Right cardiac atrium (tissue), 5 donors: ENCODE measurements at places on chromosomes 12 and 14. TPM values are rescaled to one million over a fixed set of nuclear protein-coding genes. Genes with fewer than 3 reads are reported as not detected.
A peak's percentile ranks its signal among the peaks of the same experiment; 100 is the strongest.

DNA sequence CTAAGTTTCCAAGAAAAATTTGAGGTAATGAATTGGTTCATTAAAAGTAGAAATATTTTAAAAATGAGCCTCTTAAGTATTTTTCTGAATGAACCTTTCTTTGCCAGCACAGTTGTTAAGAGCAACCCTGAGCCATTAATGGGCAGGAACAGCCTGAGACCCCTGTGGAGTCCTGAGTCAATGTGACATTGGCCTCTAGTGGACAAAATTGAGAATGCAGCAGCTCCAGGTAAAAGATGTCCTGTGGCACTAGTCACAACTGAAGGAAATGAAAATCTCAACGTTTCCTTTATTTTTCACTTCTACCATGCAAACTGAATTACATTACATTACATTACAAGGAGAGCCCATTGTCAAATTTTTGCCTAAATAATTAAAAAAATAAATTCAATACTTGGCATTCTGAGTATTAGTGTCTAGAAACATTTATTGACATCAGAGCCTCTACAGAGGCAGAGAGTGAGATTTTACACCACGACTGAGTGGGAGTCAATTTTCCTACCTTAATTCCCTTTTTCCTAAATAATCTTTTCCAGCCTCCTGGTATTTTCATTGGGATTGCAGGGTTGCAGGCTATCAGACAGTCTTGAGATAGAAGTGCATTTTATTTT, 135.7 kb downstream of the PPM1H start:
- no peak for DNase-seq

- DNase-seq: no peak
Observed at GRCh38 chr14:21543963-21544362, 17.8 kb upstream of the SALL2 start.

GRCh38 chr12:94277426-94278000, 129.1 kb downstream of the PLXNC1 start:
- DNase-seq: no peak

DNA sequence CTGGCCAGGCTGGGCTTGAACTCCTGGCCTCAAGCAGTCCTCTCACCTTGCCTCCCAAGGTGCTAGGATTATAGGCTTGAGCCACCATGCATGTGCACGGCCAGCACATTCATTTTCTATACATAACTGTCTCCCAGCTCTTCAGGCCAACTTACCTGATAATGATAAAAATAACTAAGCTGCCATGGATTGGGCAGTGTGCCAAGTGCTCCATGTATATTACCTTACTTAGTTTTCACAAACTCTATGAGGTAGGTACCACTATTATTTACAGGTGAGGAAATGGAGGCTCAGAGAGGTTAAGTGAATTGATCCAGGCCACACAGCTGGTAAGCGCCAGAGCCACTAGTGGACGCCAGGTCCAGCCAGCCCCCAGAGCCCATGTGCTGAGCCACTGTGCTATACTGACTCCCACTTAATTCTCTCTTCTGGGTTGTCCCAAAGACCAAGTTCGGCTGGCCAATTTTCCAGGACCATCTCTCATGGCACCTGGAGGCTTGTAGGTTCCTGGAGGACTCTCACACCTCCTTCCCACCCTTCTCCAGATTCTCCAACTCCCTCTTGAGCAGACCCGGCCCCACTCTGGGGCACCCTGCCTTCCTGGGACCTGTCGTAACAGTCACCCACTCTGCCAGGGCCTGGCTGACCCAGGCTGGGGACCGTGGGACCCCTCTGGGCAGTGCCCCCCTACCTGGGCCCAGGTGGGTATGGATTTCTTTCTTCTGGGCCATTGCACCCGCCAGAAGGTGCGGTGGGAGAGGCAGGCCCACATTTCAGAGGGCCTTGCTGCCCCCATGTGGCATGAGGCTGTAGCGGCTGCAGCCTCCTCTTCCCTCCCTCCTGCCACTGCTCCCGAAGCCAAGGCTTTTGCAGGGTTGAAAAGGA, 30.2 kb upstream of the CIPC start:
- DNase-seq: peak; percentile 87

TSPAN11 gene
- total RNA-seq: 4.1 TPM

GRCh38 chr12:5493018-5493417, 61.1 kb downstream of the NTF3 start:
- DNase-seq: no peak

DNA sequence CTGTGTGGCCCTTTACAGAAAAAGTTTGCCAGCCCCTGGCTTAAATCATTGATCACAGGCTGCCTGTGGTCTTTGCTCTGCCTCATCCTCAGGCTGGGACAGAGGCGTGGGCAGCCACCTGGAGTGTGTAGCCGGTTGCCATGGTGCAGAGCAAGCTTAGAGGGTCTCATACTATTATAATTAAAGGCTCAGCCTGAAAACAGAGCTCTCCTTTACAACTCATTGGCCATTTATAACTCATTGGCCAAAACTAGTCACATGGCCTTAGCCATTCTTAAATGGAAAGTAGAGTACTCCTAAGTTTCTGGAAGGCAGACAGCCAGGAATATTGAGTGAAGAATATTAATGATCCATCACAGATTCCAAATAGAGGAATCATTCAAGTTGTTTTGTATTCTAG, 3.0 kb downstream of the HSP90B1 start:
- DNase-seq: no peak

KRT6C gene
- not detected for total RNA-seq

GRCh38 chr14:93984987-93985410, 8.6 kb upstream of the ASB2 start:
- DNase-seq: no peak
